Mesothelial cell of epicardium (in vitro differentiated cells): ENCODE measurements at places on chromosomes 5 and 9.
A peak's percentile ranks its signal among the peaks of the same experiment; 100 is the strongest.

DNA sequence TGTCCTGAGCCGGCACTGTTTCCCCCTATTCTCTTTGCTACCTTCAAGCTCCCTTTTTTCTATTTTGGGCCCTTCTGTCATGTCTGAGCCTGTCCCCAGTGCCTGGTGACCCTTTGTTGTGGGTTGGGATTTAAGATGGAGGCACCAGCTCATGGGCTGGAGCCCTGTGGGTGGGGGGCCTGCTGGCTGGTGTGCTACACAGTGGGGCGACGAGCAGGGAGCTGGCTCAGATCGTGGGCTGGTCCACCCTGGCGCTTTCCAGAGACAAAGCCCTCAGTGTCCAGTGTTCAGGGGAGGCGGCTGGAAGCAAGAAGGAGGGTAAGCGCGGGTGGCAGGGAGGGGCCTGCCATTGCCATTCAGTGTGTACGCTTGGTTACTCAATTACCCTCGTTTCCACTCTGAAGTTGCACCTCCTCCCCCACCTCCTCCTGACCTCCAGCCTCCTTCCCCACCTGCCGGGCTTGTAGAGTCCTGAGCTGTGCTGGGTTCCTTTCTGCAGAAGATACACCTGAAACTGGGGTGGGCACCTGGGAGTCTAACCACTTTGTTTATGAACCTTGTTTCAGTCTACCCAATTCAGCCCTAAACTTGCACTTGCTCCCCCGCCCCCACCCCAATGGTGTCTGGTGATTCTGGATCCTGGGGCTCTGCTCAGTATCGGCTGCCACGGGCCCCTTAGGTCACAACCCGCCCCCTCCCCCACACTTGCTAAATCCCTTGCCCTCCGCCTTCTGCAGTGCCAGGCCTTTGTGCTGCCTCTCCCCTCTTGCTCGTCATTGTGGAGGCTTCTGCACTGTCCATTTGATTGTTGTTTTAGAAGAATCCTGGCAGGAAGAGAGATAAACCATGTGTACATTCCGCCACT lies 49.9 kb downstream of the MVB12B start:
- DNase-seq: no peak

DNA sequence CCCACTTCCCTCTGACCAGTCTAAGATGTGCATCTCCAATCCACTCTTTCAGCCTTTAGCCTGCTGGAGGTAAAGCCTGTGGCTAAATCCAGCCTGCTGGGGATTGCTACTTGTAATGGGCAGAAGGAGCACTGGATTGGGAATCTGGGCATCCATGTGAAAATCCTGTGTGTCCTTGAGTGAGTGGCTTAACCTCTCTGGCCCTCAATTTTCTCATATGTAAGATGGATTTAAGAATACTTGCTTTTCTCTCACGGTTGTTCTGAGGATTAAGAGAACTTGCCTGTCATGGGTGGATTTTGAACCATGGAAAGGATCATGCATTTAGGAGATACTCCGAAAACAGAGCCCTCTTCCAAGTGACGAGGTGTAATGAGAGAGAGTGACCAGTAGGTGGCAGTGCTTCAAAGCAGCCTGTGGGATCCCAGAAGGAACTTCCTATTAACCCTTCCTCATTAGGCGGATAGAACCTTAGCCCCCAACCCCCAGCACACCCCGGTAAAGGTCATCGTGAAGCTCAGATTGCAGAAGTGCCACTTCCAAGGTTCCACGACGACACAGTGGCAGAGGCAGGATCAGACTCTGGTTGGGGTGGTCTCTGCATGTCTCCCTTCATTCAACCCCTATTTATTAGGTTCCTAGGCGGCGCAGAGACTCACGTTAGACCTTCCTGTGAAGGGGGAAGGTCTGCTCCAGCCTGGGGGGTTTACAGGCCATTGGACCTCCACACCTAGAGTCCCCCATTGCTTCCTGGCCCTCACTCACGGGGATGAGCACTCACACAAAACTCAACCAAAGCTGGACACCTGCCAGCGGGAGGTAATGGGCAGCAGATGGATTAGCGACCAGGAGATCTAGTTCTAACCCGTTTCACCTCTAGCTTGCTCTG lies 68.7 kb upstream of the ZNF618 start:
- DNase-seq: peak; percentile 58

- DNase-seq: no peak
Measured at GRCh38 chr5:174409971-174410370, 314.4 kb upstream of the MSX2 start.

GRCh38 chr5:123752552-123753179 lies 240.7 kb downstream of the CSNK1G3 start:
- no peak for DNase-seq

DNA sequence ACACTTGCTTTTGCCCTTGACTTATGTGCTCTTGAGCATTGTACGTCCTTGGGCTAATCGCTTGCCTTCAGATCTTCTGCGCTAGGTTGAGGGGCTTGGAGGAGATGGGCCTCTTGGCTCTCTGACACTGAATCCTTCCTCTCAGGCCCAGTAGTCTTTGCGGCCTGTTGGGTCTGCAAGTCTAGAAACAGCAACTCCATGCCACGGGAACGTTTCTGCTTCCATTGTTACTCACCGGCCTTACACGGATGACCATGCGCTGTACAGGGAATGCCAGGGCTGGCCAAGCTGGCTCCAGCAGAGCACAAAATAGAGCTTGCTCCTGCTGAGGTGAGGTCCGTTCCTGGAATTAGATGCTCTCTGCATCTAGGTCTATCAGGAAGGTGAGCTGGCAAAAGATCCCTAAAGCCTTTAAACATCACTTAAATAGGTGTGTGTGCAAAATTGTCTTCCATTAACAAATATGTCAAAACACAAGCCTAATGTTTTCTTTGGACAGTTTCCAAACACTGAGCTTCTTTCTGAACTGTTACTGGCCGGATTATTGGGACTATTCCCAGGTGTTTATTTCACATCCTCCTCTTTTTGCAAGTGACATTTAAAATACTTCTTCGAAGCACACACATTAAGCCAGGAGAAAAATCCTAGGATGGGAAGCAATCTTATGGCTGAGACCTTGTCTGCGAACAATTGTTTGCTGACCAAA lies 29.7 kb downstream of the DAPK1 start:
- DNase-seq: no peak

DNA sequence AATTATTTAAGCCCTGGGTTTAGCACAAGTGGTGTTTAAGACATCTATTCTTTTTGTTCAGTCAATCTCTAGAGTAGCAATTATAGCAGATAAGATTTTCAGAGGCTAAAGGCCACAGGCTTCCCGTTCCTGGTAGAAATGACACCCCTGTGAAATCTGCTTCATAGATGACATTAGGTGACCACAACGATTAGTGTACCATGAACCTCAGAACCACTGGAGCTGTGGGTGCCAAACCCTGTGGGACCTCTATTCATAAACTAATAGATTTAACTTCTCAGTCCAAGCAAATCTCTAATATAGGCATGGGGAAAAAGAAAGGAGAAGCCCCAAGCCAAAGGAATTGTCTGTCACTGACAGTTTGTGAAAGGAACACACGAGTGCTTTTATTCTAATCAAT lies 207.4 kb downstream of the ARRDC3 start:
- DNase-seq: no peak

GRCh38 chr5:31007672-31008071 lies 185.8 kb upstream of the CDH6 start:
- no peak for DNase-seq

- DNase-seq: no peak
Measured at GRCh38 chr5:181024245-181025064, 15.6 kb upstream of the BTNL9 start.

DNA sequence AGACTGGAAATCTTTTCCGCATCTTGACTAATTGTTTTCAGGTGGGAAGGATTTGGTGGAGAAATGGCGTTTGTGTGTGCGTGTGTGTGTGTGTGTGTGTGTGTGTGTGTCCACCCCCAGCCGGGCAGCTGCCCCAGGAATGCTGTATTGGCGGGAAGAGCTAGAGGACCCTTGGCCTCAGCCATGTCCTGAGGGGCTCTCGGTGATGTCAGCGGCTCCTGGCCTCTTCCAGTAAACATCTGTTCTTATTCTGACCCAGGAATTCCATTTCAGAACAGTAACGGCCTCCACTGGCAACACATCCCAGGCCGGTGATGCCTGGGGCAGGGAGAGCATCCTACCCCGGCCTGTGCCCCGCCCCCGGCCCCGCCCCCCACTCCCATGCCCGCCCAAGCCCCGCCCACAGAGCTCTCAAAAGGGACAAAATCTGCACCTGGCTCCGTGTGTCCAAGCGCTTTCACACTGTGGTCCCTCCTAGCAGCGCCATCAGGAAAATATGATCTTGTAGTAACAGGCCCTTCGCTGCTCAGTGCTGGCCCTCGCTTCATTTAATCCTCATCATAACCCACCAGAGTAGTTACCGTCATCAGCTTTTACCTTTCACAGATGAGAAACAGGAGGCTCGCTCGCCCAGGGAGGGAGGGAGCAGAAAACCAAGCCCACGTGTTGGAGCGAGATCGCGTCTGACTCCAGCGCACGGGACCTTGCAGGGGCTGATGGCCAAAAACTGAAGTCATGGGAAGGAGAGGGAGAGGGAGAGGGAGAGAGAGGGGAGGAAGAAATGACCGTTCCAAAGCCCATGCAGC lies 18.9 kb downstream of the ADAMTS2 start:
- no peak for DNase-seq

GRCh38 chr5:1002271-1002546 lies 6.4 kb upstream of the NKD2 start:
- DNase-seq: no peak

GRCh38 chr5:38317868-38318267 lies 59.5 kb downstream of the EGFLAM start:
- no peak for DNase-seq

DNA sequence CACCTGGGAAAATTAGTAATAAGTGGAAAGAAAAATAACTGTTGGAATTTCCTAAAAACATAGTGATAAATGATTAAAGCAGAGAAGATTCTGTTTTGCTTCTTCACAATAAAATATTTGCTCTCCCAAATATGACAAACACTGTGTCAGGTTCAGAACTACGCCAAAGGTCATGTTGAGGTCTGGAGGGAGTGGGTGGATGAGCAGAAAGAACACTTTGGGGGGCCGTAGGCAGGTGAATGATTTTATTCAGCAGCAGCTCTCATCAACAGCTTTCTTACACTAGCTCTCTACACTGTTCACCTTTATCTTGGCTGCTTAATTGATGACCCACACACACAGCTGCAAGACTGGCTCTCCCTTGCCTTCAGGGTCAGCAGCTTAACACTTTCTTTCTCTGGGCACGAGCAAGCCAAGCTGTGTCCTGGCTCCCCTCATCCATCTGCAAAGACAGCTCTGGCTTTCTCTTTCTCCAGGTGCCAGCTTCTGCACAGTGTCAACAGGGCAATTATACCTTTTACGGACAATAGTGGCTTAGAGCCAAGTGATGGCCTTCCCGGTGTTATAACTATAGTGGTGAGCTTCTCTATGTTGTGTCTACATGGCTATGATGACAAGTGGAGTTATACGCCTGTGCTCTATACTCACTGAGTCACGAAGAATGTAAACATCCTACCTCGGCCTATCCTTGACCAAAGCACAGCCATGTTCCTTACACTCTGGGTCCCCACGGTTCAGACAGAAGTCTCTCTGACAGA lies 18.9 kb upstream of the GPX8 start:
- no peak for DNase-seq

DNA sequence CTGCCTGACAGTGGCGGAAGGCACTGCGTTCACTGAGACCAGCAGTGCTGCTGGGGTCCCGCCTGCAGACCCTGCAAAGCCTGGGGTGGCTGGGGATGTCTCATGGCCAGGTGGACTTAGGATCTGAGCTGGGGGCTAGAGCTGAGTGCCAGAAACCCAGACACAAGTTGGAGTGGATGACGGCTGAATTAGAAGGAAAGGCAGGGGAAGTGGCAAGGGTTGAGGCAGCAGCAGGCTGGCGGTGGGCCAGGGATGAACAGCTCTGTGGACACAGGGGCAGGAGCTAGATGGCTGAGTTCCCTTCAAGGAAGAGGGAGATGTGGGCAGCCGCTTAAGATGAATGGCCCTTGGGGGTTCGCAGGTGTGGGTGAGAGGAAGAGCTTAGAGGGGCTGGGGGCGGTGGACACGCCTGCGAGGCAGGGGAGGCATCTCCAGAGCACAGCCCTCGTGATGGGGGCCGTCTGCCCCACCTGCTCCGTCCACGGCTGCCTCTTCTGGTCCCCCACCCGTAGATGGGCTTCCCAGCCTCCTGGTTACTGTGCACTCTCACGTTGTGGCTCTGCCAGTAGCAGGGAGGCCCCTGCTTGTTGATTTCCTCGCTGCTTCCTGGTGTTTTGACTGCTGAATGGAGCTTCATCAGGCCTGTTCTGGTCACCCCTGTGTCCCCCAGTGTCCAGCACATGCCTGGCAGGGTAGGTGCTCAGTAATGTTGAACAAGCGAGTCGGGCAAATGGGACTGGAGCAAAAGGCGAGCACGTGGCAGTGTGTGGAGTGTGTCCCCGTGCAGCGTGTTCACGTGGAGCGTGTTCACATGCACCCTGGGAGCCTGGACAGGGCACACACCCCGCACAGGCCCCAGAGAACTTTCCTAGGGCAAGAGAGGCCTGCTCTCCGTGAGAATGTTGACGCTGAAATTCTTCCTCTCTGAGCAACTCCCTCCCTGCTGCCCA lies 168.2 kb downstream of the CACNA1B start:
- DNase-seq: no peak

DNA sequence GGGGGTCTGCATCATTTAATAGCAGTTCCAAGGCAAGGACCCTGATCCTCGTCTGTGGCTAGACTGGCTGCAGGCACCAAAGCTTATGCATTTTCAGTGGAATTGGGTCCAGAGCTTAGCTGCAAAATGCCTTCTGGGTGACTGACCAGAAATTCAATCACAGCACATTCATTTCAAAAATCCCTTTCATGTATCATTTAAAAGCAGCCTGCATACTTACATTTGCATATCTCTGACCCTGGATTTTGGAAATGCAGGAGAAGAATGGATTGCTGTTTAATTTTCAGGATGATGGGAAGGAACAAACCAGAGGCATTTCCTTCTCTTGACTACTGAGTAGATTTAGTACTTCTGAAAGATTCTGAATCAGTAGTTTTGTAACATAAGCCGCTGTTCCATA lies 122.8 kb downstream of the PPP2R2B start:
- no peak for DNase-seq

DNA sequence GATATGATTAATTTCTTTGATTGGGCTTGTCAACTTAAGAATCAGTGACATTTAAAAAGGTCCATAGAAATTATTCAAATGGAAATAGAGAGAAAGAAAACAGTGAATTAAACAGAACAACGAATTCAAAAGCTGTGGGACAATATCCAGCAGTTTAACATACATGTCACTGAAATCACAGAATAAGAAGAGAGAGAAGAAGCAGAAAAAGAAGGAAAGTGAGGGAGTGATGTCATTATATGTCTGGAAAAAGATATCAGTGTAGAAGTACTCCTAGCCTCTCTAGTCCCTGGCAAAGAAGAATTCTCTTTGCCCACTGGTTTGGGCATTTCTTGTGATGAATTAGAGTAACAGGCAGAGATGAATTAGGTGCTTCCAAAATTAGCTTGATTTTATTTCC lies 109.2 kb upstream of the ABCA1 start:
- DNase-seq: no peak

DNA sequence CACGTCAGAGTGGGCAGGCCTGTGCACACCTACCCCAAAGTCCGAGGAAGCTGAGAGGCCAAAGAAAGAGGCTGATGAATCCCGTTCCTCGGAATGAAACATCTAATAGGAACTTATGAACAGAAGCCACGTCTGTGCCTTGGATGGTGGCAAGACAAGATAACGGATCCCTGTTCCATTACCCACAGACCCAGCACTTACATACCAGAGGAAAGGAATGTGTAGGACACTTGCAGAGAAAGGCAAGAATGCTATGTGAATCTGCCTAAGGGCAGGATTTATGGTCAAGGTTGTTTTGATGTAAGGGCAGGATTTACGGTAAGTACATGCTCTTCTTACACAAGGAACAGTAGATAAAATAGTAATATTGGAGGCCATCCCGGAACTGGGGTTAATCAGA lies 93.2 kb downstream of the WDR41 start:
- DNase-seq: no peak
